Fibroblast of lung (primary cell): ENCODE measurements at places on chromosomes 4 and X. TPM values are rescaled to one million over a fixed set of nuclear protein-coding genes. Genes with fewer than 3 reads are reported as not detected.

The ZC4H2 gene
- total RNA-seq = 3.3 and 4.5 TPM in 2 replicates

The TCEAL7 gene
- total RNA-seq = 32.5 and 52.6 TPM in 2 replicates

The GAGE10 gene
- total RNA-seq = not detected in 2 replicates

The ZRSR2 gene
- total RNA-seq = 3.1 and 6.6 TPM in 2 replicates

The CT55 gene
- not detected in 2 replicates for total RNA-seq

The KCNE5 gene
- 0.51 and 1.2 TPM in 2 replicates for total RNA-seq

The SMARCA1 gene
- 47.5 and 53.3 TPM in 2 replicates for total RNA-seq

The ZNF718 gene
- total RNA-seq = 2.6 and 4.8 TPM in 2 replicates

The ABCG2 gene
- 0.51 and 1.3 TPM in 2 replicates for total RNA-seq

The MID1 gene
- total RNA-seq = 8.5 and 20.3 TPM in 2 replicates
